SK-N-SH (cell line): ENCODE measurements at places on chromosomes 5 and 9. TPM values are rescaled to one million over a fixed set of nuclear protein-coding genes. Genes with fewer than 3 reads are reported as not detected.

GRCh38 chr9:15873573-15874177, 320.8 kb downstream of the CCDC171 start:
- no peak overlapping the region for H3K4me3 ChIP-seq
- H3K27ac ChIP-seq, result 0 out of 2 replicates have a peak overlapping the region, but pooled peaks have one; percentile 11
- peaks cover 8% of the 10 kb centered on the region for H3K4me1 ChIP-seq
- peak; percentile 35 for DNase-seq
- no peaks in the 10 kb centered on the region for H3K36me3 ChIP-seq

GRCh38 chr9:104028827-104029226, 65.3 kb upstream of the SMC2 start:
- no peaks in the 10 kb centered on the region for H3K4me1 ChIP-seq
- no peaks in the 10 kb centered on the region for H3K27me3 ChIP-seq
- H3K36me3 ChIP-seq, result no peaks in the 10 kb centered on the region
- H3K4me3 ChIP-seq, result no peak overlapping the region

- H3K4me1 ChIP-seq, result peaks cover 7% of the 10 kb centered on the region
- no peak overlapping the region for H3K4me3 ChIP-seq
- H3K27me3 ChIP-seq, result no peaks in the 10 kb centered on the region
- H3K36me3 ChIP-seq, result no peaks in the 10 kb centered on the region
- DNase-seq, result no peak
These were observed 175.3 kb downstream of the ARL15 start for GRCh38 chr5:54135042-54135441.

DNA sequence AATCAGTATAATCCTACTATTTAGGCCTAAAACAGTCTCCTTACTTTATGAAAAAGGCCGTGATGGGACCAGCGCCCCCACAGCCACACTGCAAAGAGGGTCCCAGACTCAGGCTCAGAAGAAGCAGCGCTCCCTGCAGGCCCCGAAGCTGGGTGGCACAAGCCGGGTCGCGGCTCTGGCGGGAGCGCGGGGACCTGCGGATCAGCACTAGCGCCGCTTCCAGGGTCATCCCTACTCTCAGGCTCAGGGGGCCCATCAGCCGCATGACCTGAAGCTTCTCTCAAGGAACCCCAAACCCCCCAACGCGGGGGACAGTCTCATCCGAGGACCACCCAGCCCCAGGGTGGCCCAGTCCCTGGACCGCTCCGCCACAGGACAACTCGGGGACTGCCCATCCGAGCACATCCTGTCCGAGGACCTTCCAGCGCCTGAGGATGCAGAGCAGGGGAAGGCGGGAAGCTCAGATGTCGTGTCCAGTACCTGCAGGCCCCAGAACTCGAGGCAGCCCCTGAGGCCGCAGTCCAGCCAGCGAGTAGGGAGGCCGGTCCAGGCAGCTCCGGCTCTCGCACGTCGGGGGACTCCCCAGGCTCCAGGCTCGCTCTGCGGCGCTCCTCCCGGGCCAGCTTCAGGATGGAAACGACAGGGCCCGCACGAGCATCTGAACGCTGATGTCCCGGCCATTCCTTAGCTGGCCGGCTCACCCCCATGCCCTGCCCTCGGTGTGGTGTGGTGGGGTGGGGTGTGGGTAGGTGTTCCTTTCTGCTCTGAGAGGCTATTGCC, 32.4 kb upstream of the CDK20 start:
- H3K4me1 ChIP-seq, result no peaks in the 10 kb centered on the region
- H3K27me3 ChIP-seq, result no peaks in the 10 kb centered on the region
- H3K27ac ChIP-seq, result no peak overlapping the region
- no peak overlapping the region for H3K4me3 ChIP-seq
- peak; percentile 20 for DNase-seq

- peaks cover 21% of the 10 kb centered on the region; the same call in 1 of the 2 replicates for H3K4me1 ChIP-seq
- H3K27ac ChIP-seq, result peak overlapping the region; percentile 61
- peaks cover 8% of the 10 kb centered on the region for H3K36me3 ChIP-seq
- no peak overlapping the region for H3K4me3 ChIP-seq
These were observed 7.1 kb downstream of the ANP32B start for GRCh38 chr9:97990259-97990658.

GRCh38 chr5:172007175-172008110, 1.0 kb upstream of the FBXW11 start:
- DNase-seq, result peak; percentile 12
- H3K4me3 ChIP-seq, result peak overlapping the region; percentile 94
- no peaks in the 10 kb centered on the region for H3K36me3 ChIP-seq
- no peaks in the 10 kb centered on the region for H3K27me3 ChIP-seq
- H3K4me1 ChIP-seq, result peaks cover 17% of the 10 kb centered on the region
- peak overlapping the region; percentile 97 for H3K27ac ChIP-seq

DNA sequence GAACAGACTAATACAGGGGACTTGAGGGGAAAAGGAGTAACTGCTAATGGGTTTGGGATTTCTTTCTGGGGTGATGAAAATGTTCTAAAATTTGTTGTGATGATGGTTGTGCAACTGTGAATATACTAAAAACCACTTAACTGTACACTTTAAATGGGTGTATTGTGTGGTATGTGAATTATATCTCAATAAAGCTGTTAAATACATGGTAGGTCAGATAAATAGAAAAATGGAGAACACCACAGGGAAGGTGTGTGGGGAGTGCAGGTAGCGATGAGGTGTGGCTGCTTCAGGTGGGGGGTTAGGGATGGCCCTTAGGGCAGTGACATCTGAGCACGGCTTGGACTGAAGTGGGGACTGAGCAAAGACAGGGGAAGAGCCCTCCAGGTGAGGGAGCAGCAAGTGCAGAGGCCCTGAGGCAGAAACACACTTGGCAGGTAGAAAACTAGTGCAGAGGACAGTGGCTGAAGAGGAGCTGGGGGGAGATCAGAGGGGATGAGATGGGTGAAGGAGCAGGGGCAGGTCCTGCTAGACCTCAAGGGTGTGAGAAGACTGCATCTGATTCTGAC, 20.9 kb downstream of the EEIG1 start:
- no peaks in the 10 kb centered on the region for H3K27me3 ChIP-seq
- peaks cover 26% of the 10 kb centered on the region for H3K4me1 ChIP-seq
- H3K36me3 ChIP-seq, result no peaks in the 10 kb centered on the region
- H3K4me3 ChIP-seq, result no peak overlapping the region
- no peak overlapping the region for H3K27ac ChIP-seq
- no peak for DNase-seq

DNA sequence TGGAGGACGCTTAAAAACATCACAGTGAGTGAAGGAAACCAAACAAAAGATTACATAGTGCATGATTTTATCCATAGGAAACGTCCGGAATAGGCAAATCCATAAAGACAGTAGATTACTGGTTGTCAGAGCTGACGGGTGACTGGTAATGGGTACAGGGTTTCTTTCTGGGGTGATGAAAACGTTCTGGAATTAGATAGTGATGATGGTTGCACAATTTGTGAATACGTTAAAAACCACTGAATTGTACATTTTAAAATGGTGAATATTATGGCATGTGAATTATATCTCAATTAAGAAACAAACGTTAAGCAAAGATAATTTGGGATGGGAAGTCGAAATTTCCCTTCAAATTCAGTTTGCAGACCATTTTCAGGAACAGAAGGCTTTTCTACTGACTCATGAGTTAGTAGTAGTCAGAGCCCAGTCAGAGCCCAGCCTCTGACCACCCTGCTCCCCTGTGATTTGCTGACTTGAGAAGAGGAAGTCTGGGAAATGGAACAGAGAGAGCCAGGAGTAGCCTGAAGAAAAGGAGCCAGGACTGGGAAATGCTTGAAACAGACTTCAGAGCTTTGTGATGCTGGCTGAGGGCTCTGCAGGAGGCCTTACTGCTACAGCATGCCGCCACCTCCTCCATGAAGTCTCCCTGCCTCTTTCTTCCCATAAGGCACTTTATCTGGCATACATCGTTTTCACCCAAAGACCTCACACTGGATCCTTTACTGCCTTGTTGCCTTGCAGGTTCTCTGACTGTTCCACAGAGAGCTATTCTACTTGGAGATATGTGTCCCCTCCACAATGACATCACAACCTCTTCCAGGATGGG, 46.4 kb upstream of the CTNNA1 start:
- no peaks in the 10 kb centered on the region for H3K36me3 ChIP-seq
- 0 out of 2 replicates have a peak, but pooled peaks cover 3% of the 10 kb centered on the region for H3K4me1 ChIP-seq
- no peak overlapping the region for H3K4me3 ChIP-seq
- no peaks in the 10 kb centered on the region for H3K27me3 ChIP-seq

NUTM2G gene
- polyA plus RNA-seq, result not detected in 2 replicates

GPRIN1 gene
- 5.9 and 6.6 TPM in 2 replicates for polyA plus RNA-seq

INSL4 gene
- not detected in 2 replicates for polyA plus RNA-seq

GGTA1 gene
- polyA plus RNA-seq, result 0.03 and 0.11 TPM in 2 replicates
